ENCODE measurements at places on chromosomes 5 and 9.

DNA sequence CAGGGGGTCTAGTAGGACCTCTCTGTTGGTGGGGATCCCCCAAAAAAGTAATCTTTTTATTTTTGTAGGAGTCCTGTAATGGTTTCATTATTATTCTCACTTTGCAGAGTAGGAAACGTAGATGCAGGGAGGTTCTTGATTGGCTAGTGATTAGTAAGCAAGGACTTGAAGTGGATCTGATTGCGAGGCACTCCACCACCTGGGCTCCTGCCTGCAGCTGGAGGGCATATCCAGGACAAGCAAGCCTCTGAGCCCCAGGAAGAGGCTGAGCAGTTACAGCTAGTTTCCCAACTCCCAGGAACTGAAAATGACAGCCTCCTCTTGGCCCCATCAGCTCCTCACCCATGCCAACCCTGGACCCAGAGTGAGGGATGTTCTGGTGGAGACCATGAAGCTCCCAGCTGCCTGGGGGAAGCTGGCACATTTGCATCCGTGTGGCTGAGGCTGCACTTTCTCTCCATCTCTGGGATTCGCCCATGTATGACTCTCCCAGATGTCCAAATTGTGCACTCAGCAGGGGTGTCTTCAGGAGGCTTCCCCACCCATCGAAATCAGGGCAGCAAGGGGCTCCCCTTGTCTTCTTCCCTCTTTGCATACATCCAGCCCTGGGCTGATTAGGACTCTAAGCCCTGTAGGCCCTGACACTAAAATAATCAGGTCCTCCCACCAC lies 10.2 kb downstream of the KCNIP1 start:
- DNase-seq, result no peak

DNA sequence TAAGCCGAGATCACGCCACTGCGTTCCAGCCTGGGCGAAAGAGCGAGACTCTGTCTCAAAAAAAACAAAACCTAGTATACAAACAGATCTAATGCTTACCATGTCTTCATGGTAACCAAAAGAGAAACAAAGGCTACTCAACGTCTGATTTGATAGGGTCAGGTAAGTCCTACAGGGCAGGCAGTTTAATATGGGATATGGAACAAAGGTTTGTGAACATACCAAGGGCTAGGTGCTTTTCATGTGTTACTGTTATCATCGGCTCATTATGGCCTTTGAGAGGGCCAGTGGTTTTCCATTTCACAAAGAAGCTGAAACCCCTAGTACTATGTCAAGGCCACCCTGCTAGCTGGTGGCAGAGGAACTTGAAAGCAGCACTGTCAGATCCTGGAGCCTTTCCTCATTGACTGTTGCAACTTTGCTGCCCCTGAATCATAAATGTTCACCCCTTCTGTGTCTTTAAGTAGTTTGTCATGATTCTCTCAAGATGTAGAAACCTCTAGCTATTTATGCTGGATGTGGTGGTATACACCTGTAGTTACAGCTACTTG lies 5.1 kb downstream of the IQGAP2 start:
- no peak for DNase-seq

- DNase-seq, result no peak
These were observed 6.8 kb upstream of the GRAMD2B start for GRCh38 chr5:126416266-126416925.

- no peak for DNase-seq
These were observed 42.9 kb downstream of the ITGA1 start for GRCh38 chr5:52830650-52831049.

DNA sequence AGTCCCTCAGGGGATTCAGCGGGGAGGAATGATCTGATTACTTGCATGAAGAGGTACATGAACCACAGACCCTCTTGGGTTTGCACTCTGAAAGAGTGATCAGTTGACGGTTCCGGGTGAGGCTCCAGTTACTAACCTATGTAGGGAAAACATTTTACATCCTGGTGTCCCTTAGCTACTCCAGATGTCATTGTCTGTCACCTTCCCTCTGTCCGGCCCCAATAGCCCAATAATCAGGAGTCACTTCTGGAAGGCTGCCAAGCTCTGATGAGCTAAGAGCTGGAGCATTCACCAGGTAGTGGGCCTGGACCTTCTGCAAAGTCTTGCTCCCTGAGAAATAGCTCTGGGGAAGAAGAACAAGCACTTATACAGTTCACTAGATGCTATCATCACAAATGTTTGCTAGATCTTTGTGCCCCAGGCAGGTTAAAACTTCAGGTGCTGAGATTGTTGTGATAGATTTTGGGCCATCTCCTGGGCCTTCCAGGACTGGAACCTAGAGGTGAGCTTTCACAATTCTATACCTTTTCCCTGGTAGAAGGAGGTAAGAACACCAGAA lies 64.5 kb downstream of the ENTREP1 start:
- DNase-seq, result no peak

DNA sequence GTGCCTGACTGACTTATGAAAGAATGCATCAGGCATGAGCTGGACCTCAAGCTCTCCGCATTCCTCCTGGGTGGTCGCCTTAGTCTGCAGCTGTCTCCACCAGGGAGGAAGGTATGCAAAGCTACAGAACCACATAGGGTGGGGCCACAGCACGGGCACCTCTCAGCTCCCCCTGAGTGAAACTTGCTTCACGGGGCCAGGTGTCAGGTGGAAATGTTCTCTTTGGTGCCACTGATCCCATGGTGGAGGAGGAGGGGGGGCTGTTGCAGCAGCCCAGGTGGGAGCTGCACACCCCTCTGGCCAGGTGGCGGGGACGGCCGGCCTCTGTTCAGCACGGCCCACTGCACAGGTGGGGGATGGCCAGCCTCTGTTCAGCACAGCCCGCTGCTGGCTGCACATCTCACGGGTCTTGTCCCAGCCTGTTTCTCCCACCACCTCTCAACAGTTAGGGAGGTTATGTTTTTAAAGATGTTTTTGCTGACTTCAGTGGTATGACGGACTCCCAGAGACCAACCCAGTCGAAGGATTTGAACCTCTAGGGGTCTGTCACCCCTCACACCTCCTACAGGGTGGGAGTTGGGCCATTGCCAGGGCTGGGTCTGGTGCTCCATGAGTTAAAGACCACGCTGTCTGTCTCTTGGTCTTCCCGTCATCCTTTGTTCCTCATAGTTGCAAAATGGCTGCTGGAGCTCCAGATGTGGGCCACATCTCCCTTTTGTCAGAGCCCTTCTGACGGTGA lies 34.3 kb downstream of the MRPL36 start:
- no peak for DNase-seq

DNA sequence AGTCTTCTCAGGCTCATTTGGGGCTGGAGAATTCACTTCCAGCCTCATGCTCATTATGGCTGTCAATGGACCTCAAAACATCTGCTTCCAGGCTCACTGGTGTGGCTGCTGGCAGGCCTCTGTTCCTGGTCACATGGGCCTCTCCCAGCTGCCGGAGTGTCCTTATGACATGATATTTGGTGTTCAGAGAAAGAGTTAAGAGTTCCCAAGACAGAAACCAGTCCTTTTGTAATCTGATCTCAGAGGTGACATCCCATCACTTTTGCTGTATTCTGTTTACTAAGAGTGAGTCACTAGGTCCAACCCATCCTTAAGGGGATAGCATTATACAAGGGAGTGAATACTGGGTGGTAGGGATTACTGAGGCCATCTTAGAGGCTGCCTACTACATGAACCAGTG lies 104.6 kb downstream of the CACNA1B start:
- no peak for DNase-seq

DNA sequence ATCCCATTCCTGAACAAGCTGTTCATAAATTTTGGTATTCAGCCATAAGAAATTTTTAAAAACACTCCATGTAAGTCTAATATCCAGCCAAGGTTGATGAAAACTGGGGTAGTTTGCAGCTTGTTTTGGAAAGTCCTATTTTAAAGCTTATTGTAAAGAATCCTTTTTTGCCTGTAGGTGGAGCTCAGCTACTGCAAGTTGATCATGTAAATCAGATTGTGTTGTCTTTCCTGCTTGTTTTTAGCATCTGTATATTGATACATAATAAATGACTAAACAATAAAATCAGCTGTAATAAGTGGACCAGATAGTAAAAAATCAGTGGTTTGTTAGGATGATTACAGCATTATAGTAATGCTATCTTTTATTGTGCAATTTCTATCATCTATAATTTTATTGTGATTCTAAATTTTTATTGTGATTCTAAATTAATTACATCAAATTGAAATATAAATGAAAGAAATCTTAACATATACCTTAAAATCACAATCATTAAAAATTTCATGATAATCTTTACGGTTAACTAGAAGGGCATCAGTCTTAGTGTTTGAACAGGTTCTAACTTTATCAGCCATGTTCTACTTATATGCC lies 42.4 kb downstream of the CWC27 start:
- no peak for DNase-seq

DNA sequence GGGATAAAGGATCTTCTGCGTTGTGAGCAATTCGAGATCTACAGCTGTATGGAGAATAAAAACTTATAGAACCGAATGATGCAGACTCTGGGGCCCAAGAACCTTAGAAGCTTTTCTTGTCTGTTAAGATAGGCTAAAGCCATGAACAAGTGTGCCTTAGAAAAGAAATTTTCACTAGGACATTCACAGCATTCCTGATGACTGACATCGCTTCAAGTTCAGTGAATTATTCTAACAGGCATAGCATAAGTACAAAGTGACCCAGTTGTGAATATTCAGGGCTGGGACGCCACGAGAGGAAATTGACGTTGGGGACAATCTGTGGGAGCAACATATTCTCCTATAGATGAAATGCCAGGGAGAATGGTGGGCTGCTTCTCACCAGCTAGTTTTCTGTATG lies 32.0 kb upstream of the PANK3 start:
- DNase-seq, result no peak

- DNase-seq, result no peak
These were observed 1.5 kb downstream of the TTC39B start for GRCh38 chr9:15305470-15305869.

- no peak for DNase-seq
These were observed 120.0 kb upstream of the CDKN2B start for GRCh38 chr9:22129133-22129532.

DNA sequence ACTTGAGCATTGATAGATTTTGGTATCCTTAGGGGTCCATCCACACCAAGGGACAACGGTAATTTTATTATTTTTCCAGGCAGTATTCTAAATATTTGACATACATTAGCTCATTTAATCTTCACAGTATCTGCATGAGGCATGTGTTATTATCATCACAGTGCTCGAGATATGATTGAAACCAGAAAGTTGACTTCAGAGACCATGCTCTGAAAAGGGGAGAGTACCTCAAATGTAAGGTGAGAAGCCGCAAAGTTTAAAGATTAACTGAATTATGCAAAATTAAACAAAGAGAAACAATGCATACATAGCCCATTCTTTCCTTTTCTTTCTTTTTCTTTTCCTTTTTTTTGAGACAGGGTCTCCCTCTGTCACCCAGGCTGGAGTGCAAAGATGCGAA lies 104.1 kb downstream of the SLC25A46 start:
- no peak for DNase-seq

- no peak for DNase-seq
These were observed 18.8 kb upstream of the HSD17B3 start for GRCh38 chr9:96320749-96321280.

GRCh38 chr9:5622016-5622415 lies 6.9 kb upstream of the RIC1 start:
- DNase-seq, result no peak

DNA sequence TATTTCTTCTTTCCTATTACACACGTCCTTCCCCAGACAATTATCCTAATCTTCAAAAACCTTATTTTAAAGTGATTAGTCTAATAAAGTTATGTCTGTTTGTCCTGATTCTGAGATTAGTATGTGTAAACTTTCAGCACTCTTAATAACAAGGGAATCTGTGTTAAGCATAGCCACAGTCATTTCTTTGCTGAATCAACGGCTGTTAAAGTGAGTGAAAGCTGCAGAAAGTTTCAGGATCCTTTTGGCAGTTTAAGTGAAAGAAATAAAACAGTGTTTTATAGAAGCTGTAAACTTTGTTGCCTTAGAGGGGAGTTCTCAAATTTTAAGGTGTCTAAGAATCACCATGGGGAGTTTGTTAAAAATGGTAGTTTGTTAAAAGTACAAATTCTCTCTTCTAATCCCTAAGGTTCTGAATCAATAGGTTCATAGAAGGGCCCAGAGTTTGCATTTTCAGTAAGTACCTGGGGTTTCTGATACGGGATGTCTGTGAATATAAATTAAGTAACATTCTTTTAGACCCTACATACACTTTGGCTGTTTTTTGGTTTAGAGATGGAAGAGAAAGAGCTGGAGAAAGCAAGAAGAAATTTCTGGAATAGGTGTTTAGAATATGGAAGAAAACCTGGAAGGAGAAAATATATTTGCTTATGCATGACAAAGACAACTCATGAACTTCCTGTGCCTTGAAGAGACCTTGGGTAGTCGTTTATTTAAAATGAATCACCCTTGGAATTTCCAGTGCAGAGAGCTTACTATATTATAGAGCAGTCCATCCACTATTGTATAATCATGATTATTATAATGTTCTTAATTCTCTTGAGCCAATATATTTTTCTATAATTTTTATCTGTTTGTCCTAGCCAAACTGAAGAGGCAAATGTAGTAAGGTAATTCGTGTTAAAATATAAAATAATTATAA lies 45.7 kb downstream of the SCAMP1 start:
- no peak for DNase-seq

GRCh38 chr5:27947088-27947487 lies 908.7 kb upstream of the CDH9 start:
- no peak for DNase-seq

DNA sequence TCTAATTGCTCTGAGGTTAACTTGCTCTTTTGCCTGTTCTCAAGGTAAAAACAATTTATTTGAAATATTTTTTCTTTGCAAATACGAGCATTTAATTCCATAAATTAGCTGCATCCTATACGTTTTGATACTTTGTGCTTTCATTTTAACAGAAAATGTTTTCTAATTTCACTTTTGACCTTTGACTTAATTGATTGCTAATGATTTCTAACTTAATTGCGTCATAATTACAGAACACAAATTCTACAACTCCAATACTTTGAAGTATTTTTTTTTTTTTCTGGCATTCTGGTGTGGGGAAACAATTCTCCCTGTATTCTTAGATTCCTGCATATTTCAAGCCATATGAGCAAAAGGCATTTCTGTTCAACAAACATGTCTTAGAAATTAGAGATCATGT lies 134.0 kb downstream of the ISOC1 start:
- DNase-seq, result no peak

DNA sequence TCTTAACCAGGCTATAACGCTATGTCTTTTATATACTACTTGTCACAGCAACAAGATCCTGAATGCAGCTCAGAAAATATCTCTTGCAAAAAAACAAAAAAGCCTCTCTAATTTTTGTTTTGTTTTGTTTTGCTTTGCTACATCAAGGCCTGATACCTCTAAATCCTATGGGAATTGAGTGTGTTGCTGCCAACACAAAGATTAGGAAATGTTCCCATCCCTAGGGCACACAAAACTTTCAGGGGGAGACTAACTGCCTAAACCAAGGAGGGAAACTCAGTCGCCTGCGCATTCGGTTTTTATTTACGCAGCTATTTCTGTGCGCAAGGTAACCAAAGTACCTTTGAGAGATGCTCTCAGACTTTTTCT lies 1.7 kb downstream of the SSBP2 start:
- DNase-seq, result no peak

- DNase-seq, result no peak
These were observed 49.8 kb downstream of the PRRC1 start for GRCh38 chr5:127567026-127567768.

- no peak for DNase-seq
These were observed 10.9 kb upstream of the ZNF366 start for GRCh38 chr5:72518001-72518683.

Data from stimulated activated CD4-positive, alpha-beta T cell treated with anti-CD3 and anti-CD28 coated beads, Interleukin-15, amount 100 ng/mL, for 48 hours (primary cell).